ENCODE measurements at places on chromosomes 2 and 18. TPM values are rescaled to one million over a fixed set of nuclear protein-coding genes. Genes with fewer than 3 reads are reported as not detected.

NCKAP5 gene
- not detected for total RNA-seq

TUBB6 gene
- 2.7 TPM for total RNA-seq

PFN4 gene
- not detected for total RNA-seq

GULP1 gene
- total RNA-seq: not detected

ORC2 gene
- 56.8 TPM for total RNA-seq

SERPINB3 gene
- total RNA-seq: not detected

ADCYAP1 gene
- not detected for total RNA-seq

NGEF gene
- not detected for total RNA-seq

GRCh38 chr18:24914685-24915084 lies 437.3 kb downstream of the ZNF521 start:
- H3K36me3 ChIP-seq: no peaks in the 10 kb centered on the region
- H3K4me3 ChIP-seq: no peak overlapping the region
- H3K27me3 ChIP-seq: peaks cover 3% of the 10 kb centered on the region
- no peak overlapping the region for H3K27ac ChIP-seq
- DNase-seq: no peak

DNA sequence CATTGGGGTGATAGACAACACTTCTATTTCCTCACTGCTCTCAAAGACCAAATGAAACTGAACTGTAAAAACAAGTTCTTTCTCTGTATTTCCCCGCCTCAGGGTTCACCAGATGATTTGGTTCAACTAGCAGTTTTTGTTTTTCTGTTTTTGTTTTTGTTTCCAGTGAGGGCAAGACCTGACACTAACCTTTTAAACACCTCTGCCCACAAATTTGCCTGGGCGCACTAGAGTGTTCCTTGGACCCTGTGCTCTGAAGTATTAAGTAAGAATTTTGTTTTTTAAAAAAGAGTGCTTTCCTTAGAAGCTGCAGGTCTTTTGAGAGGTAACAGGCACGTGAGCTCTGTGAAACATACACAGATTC lies 92.9 kb downstream of the DYSF start:
- DNase-seq: no peak
- H3K27ac ChIP-seq: no peak overlapping the region
- H3K4me1 ChIP-seq: peaks cover 11% of the 10 kb centered on the region
- H3K4me3 ChIP-seq: no peak overlapping the region
- peaks cover 13% of the 10 kb centered on the region for H3K27me3 ChIP-seq
- no peaks in the 10 kb centered on the region for H3K36me3 ChIP-seq

- H3K36me3 ChIP-seq: no peaks in the 10 kb centered on the region
- no peaks in the 10 kb centered on the region for H3K27me3 ChIP-seq
- no peak for DNase-seq
- no peak overlapping the region for H3K4me3 ChIP-seq
- H3K27ac ChIP-seq: no peak overlapping the region
- no peaks in the 10 kb centered on the region for H3K4me1 ChIP-seq
These were observed 752.2 kb downstream of the DPP10 start for GRCh38 chr2:115194623-115195022.

GRCh38 chr2:118665784-118666529 lies 181.5 kb downstream of the EN1 start:
- H3K36me3 ChIP-seq: no peaks in the 10 kb centered on the region
- H3K4me3 ChIP-seq: no peak overlapping the region
- H3K4me1 ChIP-seq: no peaks in the 10 kb centered on the region
- H3K27me3 ChIP-seq: peaks cover 3% of the 10 kb centered on the region
- DNase-seq: no peak
- no peak overlapping the region for H3K27ac ChIP-seq

DNA sequence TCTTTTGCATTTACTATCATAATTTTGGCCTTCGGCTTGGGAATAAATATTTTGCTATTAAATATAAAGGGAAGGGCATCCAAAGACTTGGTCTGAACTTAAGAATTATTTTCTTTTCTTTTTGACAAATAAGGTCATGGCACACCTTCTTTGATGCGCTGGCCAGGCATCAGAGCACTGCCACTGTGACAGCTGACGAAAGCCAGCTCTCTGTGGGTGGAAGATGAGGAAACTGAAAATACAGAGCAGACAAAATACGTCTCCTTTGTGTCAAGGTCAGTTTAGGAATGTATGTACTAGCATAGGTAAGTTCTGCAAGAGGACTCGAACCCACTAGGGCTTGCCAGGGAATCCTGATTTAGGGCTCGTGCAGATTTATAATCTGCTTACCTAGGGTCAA lies 155.9 kb upstream of the MEIS1 start:
- no peak overlapping the region for H3K27ac ChIP-seq
- H3K4me1 ChIP-seq: no peaks in the 10 kb centered on the region
- H3K4me3 ChIP-seq: no peak overlapping the region
- no peak for DNase-seq
- H3K27me3 ChIP-seq: no peaks in the 10 kb centered on the region

GRCh38 chr2:238654479-238655197 lies 193.2 kb upstream of the TWIST2 start:
- H3K4me1 ChIP-seq: no peaks in the 10 kb centered on the region
- peaks cover 7% of the 10 kb centered on the region for H3K27me3 ChIP-seq
- DNase-seq: no peak
- no peaks in the 10 kb centered on the region for H3K36me3 ChIP-seq
- H3K4me3 ChIP-seq: no peak overlapping the region

DNA sequence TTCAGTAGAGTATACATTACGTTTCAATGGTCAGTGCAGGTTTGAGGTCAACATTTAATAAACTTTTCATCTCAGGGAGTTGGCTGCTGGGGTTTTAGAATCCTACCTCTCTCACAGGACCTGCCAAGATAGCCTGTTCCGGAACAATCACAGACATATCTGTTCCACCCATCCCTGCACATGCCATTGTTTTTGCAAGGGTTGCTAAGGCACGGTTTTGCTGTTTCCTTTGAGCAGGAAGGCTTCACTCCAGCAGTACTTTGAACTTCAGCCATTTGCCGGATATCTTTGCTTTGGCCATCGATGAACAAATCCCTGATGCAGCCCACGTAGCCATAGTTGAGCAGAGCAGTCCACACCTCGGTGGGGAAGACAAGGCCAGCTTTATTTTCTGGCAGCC lies 493.8 kb downstream of the NRXN1 start:
- H3K36me3 ChIP-seq: no peaks in the 10 kb centered on the region
- H3K27me3 ChIP-seq: no peaks in the 10 kb centered on the region
- DNase-seq: no peak
- H3K4me3 ChIP-seq: no peak overlapping the region
- H3K27ac ChIP-seq: no peak overlapping the region
- H3K4me1 ChIP-seq: no peaks in the 10 kb centered on the region

DNA sequence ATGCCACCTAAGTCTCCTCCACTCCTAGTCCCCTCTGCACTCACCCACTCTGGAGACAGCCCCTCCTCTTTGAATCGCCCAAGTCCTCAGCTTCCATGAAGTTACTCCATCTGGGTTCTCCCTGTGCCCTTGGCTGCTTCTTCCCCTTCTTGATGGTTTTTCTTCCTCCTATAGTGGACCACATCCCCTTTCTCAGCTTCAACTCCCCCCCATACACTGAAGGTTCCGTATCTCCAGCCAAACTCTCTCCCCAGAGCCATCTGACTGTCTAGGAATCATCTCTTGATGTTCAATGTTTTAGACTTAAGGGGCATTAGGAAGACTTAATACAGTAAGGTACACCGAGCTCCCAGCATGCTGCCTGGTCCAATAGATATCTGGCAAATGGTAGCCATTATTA lies 39.6 kb downstream of the EMX1 start:
- H3K4me3 ChIP-seq: no peak overlapping the region
- no peaks in the 10 kb centered on the region for H3K36me3 ChIP-seq
- H3K27me3 ChIP-seq: no peaks in the 10 kb centered on the region
- H3K27ac ChIP-seq: no peak overlapping the region
- DNase-seq: no peak

DNA sequence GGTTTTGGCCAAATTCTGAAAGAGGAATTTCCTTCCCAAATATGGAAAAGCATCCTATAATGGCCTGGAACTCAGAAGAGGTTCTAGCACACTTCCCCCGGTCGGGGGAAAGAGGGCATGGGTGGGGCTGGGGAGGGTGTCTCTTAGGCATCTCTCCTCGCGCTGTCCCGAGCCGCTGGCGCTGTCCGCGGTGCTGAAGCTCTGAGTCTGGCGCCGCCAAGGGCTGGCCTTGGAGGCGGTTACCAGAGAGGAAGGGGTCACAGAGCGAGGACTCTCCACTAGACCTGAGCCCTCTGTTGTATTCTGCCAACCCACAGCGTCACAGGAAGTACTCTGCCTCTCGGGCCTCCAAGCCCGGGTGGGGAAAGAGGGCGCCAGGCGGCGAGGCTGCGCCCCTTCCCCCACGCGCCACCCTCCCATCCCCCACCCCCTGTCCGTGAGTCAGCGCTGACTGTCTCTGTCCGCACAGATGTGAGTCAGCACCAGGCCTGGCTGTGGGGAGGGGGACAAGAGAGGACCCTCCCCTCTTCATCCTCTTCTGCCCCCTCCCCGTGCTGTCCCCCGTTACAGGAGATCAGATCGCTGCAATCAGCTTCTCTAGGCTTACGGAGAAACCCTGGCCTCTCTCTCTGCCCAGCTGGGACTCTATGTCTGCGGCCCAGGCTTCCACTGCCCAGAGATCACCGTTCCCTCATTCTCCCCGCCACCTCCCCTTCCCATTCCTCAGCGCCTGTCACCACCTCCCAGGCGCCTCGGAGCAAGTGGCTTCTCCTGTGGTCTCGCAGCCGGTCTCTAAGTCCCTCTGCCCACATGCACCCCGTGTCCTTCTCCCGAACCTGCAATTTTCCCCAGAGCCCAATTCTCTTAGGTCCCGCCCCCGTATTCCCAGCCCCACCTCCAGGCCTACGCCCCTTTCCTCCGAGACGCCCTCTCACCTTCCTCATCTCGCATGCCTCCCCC lies 779 bp downstream of the PTPRN start:
- H3K36me3 ChIP-seq: no peaks in the 10 kb centered on the region
- peak; percentile 80 for DNase-seq
- peaks cover 8% of the 10 kb centered on the region for H3K4me1 ChIP-seq

- no peaks in the 10 kb centered on the region for H3K36me3 ChIP-seq
- no peaks in the 10 kb centered on the region for H3K4me1 ChIP-seq
- H3K4me3 ChIP-seq: no peak overlapping the region
- peaks cover 7% of the 10 kb centered on the region for H3K27me3 ChIP-seq
- no peak for DNase-seq
These were observed 60.5 kb downstream of the CDK15 start for GRCh38 chr2:201866643-201867473.

DNA sequence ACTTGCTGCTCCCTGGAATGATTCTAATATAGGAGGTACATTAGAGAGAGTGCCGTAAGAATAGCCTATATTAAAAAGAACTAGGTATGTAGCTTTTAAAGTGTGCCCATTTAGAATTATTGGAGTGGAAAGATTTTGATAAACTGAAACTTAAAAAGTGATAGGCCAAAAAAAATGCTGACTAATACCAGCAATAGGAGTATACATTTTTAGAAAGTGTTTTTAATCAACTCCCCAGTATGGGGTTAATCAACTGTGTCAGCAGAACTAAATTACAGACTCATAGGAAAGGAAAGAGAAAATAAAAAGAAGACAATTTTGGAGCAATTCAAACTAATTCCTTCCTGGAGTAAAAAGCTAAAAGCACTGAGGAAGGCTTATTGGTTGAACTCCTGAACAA lies 13.3 kb upstream of the MEIS1 start:
- DNase-seq: no peak
- H3K27ac ChIP-seq: no peak overlapping the region
- no peaks in the 10 kb centered on the region for H3K4me1 ChIP-seq
- H3K36me3 ChIP-seq: no peaks in the 10 kb centered on the region

DNA sequence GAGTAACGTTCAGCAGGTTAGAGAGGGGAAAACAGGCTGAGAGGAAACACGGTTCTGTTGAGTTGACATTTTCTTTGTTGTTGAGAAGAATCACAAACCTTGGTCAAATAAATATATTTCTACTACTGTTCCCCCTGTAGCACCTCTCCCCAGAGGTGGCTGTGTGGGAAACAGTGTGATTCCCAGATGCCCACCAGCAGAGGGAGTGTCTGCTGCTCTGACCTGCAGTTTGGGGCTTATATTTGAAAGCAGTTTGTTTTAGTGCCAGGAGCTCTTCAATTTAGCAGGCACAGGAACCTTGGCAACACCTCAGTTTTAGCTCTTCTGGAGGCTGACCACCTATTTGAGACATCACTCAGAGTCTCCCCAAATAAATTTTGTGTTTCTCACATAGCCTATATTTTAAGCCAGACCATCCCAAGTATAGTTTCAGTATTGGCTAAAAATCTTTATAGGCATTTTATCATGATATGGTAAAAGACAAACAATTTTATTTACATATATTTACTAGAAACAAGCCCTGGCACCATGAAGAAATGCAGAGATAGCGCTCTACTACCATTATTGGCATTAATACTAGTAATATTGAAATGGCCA lies 75.7 kb downstream of the PIK3C3 start:
- no peaks in the 10 kb centered on the region for H3K27me3 ChIP-seq
- H3K27ac ChIP-seq: no peak overlapping the region
- no peak overlapping the region for H3K4me3 ChIP-seq
- DNase-seq: no peak
- peaks cover 11% of the 10 kb centered on the region for H3K4me1 ChIP-seq
- H3K36me3 ChIP-seq: peaks cover 18% of the 10 kb centered on the region

DNA sequence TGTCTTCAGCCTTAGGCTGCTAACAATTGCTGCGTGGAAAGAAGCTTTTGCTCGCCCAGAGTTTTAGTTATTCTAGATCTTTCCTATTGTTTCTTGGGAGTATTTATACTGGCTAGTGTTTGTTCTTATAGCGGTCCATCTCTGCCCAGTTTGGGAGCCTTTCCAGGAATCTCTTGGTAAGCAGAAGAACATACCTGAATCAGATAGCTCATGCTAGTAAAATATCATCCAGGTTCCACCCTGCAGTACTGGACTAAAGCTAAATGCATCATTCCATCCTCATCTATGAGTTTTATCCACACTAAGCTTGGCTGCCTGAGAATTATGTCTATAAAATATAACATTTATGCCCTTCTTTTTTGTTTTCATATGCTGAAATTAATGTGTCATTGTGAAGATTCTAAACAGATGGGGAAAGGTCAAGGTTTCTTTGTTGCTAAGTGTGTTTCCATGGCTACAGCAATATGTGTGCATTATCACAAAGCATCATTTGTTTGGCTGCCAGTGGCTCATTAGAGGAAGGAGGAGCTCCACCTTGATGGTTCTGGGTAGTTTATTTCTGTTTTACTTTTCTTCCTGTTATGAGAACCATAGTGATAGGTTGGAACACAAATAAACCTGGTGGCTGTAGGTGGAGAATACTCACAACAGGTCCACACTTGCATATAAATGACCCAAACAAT lies 182.8 kb downstream of the PIK3C3 start:
- no peaks in the 10 kb centered on the region for H3K36me3 ChIP-seq
- no peaks in the 10 kb centered on the region for H3K4me1 ChIP-seq
- peaks cover 5% of the 10 kb centered on the region for H3K27me3 ChIP-seq
- H3K27ac ChIP-seq: no peak overlapping the region

GRCh38 chr2:81523344-81523743 lies 1218.8 kb upstream of the LRRTM1 start:
- H3K4me3 ChIP-seq: no peak overlapping the region
- DNase-seq: no peak
- H3K4me1 ChIP-seq: no peaks in the 10 kb centered on the region
- H3K27me3 ChIP-seq: no peaks in the 10 kb centered on the region
- no peaks in the 10 kb centered on the region for H3K36me3 ChIP-seq
- H3K27ac ChIP-seq: no peak overlapping the region

GRCh38 chr2:200451511-200451910 lies 58.4 kb downstream of the KCTD18 start:
- no peak overlapping the region for H3K27ac ChIP-seq
- no peak for DNase-seq
- H3K36me3 ChIP-seq: no peaks in the 10 kb centered on the region
- H3K4me1 ChIP-seq: peaks cover 48% of the 10 kb centered on the region
- no peaks in the 10 kb centered on the region for H3K27me3 ChIP-seq
